Activated naive CD4-positive, alpha-beta T cell (primary cell): ENCODE measurements at places on chromosomes 1 and 21.

DNA sequence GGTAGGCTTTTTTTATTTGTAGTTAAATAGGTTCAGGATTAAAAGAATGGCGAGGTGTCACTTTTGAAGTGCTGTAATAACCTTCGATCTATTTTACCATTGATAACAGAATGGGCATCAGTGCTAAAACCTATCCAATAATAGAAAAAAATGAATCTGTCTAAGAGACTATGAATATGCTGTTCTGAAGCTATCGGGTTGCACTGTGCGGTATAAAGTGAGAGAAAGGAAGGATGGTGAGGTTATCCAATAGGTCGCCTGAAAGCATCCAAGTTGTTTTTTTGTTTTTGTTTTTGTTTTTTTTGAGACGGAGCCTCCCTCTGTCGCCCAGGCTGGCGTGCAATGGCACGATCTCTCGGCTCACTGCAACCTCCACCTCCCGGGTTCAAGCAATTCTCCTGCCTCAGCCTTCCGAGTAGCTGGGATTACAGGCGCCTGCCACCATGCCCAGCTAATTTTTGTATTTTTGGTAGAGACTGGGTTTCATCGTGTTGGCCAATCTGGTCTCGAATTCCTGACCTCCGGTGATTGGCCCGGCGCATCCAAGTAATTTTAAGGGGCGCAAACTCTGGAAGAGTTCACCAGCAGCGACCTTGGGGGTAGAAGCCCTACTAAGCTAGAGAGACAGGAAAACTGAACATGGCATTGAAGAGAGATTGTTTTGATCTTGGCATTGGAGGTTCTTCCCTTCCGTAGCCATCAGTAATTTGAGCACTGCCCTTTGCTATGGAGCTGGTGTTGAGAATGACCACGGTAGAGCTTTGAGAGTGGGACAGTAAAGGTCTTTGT lies 8.7 kb upstream of the MDM4 start:
- DNase-seq, result no peak

DNA sequence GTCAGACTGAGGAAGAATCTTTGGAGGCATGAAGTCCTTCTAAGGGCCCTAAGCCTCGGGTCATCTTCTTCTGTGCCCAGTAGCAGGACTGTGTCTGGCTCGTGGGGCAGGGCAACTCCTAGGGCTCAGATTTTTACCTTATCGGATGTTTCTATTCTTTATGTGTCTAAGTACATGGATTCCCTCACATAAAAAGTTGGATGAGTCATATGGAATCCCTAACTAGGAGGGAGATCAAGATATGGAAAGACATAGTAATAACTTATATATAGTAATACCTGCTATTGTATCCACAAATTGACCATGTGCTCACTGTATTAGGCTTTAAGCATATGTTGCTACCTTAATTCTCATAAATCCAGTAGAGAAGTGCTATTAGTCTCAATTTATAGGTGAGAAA lies 364.5 kb upstream of the CAMK1G start:
- DNase-seq, result no peak

- no peak for DNase-seq
Observed at GRCh38 chr21:14762734-14763694, 216.9 kb upstream of the SAMSN1 start.

DNA sequence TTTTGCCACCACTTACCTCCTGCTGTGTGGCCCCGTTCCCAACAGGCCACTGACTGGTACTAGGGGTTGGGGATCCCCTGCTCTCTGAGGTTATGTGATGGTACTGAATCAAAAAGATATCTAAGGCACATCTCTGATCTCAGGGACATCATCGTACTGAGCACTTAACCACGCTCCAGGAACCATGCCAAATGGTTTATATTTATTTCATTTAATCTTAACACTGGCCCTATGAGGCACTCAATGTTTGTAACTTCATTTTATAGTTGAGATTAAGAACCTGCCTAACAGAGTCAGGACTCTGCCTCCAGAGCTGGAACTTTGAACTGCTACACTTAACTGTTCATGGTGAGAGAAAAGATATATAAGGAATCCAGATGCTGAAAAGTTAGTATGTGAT lies 98.0 kb upstream of the HP1BP3 start:
- no peak for DNase-seq

- DNase-seq, result no peak
Observed at GRCh38 chr1:205350124-205350523, 6.6 kb downstream of the KLHDC8A start.

- no peak for DNase-seq
Observed at GRCh38 chr1:204503913-204504519, 9.4 kb upstream of the PIK3C2B start.

GRCh38 chr1:66542314-66542713 lies 8.4 kb downstream of the SGIP1 start:
- DNase-seq, result no peak

- DNase-seq, result no peak
Observed at GRCh38 chr21:36828208-36828607, 129.3 kb downstream of the SIM2 start.

DNA sequence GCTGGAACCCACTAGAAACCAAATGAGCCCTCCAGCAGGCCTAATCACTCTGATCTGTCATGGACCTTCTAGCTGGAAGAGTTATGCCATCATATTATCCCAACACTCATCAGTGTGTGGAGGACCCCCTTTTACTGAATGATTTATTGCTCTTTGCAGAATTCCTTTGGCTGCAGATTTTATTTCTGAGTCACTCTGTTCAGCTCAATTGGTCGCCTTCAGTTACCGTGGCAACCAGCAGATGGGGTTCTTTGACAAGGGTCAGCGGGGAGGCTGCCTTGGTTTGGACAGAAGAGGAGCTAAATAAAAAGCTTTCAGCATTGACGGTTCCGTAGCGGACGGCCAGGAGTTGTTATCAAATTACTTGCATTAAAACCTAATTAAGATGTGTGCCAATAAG lies 220.1 kb downstream of the SDCCAG8 start:
- DNase-seq, result no peak

DNA sequence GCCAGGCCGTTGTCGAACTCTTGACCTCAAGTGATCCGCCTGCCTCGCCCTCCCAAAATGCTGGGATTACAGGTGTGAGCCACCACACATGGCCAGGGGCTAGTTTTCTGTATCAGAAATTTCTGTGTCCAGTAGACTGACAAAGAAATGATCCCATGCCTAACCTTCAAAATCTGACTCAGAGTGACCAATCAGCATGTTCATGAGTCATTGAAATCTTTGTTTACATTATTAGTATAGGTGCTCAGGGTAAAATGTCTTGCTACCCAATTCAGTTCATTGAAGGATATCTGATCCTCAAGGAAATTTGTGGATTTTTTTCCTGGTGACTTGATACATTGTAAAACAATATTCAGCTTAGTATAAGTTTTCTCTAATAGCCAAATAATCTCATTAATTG lies 11.0 kb upstream of the LDLRAD2 start:
- no peak for DNase-seq

- no peak for DNase-seq
Observed at GRCh38 chr21:42518215-42518614, 4.6 kb downstream of the SLC37A1 start.

DNA sequence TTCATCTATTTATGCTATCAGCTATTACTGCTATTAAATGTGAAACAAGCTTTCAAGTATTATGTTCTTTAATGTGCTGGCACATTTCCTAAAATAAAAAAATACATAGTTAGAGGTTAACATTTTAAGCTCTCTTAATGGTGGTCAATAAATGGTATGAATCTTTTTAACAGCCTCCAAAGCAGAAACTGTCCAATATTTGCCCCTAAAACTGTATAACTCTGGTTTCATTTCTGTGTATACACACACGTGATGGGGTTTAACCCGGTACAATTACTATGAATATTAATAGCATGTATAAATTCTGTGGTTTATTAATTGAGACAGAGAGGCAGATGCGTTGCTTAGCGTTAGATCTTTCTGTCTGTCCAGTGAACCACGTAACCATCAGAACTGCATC lies 2.2 kb downstream of the ESRRG start:
- no peak for DNase-seq

GRCh38 chr1:119964673-119965363 lies 68.5 kb upstream of the ADAM30 start:
- no peak for DNase-seq

GRCh38 chr1:160971618-160972056 lies 17.0 kb upstream of the ITLN2 start:
- DNase-seq, result no peak
